Right lobe of liver (tissue), 6 donors: ENCODE measurements at places on chromosomes 11 and 22. TPM values are rescaled to one million over a fixed set of nuclear protein-coding genes. Genes with fewer than 3 reads are reported as not detected.

DNA sequence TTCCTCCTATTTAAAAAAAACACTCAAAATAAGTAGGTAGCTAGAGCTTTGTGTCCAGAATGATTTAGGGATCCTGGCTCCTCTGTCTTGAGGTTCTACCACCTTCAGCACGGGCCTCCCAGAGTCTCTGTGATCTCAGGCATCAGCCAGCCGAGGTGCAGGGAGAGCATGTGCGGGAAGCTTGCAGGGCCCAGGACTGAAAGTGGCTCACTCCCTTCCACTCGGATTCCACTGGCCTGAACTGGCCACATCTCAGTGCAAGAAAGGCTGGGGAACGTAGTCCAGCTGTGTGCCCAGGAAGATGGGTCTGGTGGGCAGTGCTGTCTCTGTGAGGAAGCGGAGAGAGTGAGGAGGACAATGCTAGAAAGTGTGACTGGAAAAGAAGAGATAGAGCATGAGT is 68.3 kb upstream of the MYOD1 start:
- H3K36me3 ChIP-seq: no peaks in the 10 kb centered on the region
- no peak for DNase-seq
- no peak overlapping the region for H3K4me3 ChIP-seq
- H3K27me3 ChIP-seq: no peaks in the 10 kb centered on the region
- no peak overlapping the region for H3K27ac ChIP-seq

- H3K4me3 ChIP-seq: peak overlapping the region; percentile 32
- no peaks in the 10 kb centered on the region for H3K27me3 ChIP-seq
- H3K4me1 ChIP-seq: no peaks in the 10 kb centered on the region
- H3K36me3 ChIP-seq: no peaks in the 10 kb centered on the region
- DNase-seq: no peak
These were observed 943 bp downstream of the DUSP8 start for GRCh38 chr11:1570896-1571759.

DNA sequence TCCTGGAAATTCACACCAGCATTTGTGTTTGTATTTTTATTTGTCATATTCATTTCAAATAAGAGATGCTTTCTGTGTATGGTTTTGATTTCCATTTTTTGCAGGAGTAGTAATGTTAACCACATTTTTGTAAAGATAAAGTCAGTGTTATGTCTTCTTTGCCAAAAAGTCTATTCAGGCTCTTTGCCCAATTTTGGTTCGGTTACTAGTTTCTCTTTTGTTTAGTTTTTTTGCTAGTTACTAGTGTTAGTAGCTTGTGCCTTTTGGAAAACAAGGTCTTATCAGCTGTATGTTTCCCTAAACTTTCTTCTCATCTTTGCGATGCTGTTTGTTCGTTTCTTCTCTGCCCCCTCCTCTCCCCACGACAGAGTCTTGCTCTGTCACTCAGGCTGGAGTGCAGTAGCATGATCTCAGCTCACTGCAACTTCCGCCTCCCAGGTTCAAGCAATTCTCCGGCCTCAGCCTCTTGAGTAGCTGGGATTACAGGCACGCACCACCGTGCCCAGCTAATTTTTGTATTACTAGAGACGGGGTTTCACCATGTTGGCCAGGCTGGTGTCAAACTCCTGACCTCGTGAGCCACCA is 112.3 kb upstream of the GRK3 start:
- H3K36me3 ChIP-seq: no peaks in the 10 kb centered on the region
- DNase-seq: no peak
- no peak overlapping the region for H3K4me3 ChIP-seq
- no peak overlapping the region for H3K27ac ChIP-seq

- no peak overlapping the region for H3K4me3 ChIP-seq
- no peaks in the 10 kb centered on the region for H3K27me3 ChIP-seq
- no peak for DNase-seq
- peaks cover 5% of the 10 kb centered on the region for H3K4me1 ChIP-seq
- H3K36me3 ChIP-seq: no peaks in the 10 kb centered on the region
These were observed 2.3 kb downstream of the PRSS23 start for GRCh38 chr11:86802601-86803051.

DNA sequence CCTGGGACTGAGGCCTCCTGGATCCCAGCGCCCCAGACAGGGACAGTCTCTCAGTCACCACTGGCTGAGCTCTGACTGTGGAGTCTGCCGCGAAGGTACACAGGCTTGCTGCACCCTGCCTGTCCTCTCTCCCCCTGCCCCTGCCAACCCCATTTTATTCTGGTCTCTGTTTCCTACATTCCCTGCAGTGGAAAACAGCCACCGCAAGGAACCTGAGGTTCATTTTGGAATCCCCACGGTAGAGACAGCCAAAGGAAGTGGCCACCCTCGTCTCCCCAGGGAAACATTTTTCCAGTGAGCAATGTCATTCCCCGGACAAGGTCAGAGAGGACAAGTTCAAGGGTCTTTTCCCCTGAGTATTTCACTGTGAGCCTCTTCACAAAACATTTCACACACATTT is 56.6 kb downstream of the FBXO7 start:
- no peak overlapping the region for H3K27ac ChIP-seq
- DNase-seq: no peak
- H3K4me1 ChIP-seq: no peaks in the 10 kb centered on the region
- no peaks in the 10 kb centered on the region for H3K36me3 ChIP-seq
- H3K27me3 ChIP-seq: no peaks in the 10 kb centered on the region

GRCh38 chr11:6655020-6655789 is 404 bp downstream of the DCHS1 start:
- H3K4me3 ChIP-seq: peak overlapping the region; percentile 16
- H3K27ac ChIP-seq: peak overlapping the region; percentile 43
- no peak for DNase-seq
- no peaks in the 10 kb centered on the region for H3K36me3 ChIP-seq
- no peaks in the 10 kb centered on the region for H3K4me1 ChIP-seq
- no peaks in the 10 kb centered on the region for H3K27me3 ChIP-seq

GRCh38 chr11:40380835-40381234 is 1078.6 kb downstream of the LRRC4C start:
- no peak overlapping the region for H3K4me3 ChIP-seq
- peaks cover 4% of the 10 kb centered on the region for H3K4me1 ChIP-seq
- DNase-seq: no peak
- H3K27ac ChIP-seq: no peak overlapping the region

Gene TMEM225
- total RNA-seq: not detected

Gene BUD13
- 5.5 TPM for total RNA-seq
